ENCODE measurements at places on chromosomes 13 and 19.

- DNase-seq: no peak
Measured at GRCh38 chr19:14497228-14497921, 1.4 kb upstream of the GIPC1 start.

DNA sequence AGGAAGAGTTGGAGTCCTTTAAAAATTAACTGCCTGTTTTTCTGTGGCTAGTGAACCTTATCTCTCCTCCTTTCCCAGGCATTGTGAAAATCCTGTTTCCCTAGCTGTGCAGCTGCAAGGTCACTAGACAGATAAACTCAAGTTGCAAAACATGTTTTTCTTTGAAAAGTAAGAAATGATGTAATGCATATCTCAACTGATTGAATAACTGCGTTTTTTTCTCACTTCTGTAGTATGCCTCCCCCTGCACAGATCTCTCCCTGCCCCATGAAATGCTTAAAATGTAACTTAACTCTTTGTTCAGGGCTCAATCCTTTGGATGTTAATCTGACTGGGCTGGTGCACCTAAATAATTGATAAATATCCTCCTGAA is 27.7 kb upstream of the CYSLTR2 start:
- no peak for DNase-seq

DNA sequence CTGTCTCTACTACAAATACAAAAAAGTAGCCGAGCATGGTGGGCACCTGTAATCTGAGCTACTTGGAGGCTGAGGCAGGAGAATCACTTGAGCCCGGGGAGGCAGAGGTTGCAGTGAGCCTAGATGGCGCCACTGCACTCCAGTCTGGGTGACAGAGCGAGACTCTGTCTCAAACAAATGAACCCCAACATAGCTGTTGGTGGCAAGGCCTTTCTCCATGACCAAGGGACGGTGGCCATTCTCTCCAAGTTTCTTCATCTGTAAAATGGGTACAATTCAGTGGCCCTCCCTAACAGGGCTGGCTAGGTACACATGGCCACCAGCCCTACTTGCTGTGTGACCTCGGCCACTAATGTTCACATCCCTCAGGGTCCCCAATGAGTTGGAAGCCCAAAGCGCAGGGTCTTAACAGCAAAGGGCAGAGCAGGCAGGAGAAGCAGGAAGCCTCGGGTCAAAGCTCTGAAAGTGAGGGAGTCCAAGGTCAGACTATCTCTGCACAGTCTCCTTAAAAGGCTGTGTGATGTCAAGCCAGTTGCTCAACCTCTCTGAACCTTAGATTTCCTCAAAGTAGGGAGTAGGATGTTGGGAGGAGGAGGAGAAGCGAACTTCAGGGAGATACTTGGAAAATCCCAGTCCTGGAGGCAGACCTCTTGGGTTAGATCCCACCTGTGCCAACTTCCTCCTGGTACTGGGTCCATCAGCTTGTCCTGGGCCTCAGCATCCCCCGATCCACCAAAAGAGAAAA is 2.7 kb downstream of the JUND start:
- no peak for DNase-seq

DNA sequence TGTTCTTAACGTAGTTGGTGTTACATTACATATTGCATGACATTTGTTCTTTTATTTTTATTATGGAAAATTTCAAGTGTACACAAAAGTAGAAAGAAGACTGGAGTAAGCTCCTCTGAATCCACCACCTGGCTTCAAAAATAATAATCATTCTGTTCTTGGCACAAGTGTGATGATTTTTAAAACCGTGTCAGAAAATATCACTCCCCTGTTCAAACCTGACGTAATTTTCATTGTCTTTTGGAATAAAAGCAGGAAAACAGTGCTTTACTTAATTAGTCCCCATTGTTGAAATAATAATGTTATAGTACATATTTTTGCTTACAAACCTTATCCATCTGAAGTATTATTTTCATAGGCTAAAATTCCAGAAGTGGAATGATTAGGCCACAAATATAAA is 41.3 kb upstream of the SCEL start:
- DNase-seq: no peak

GRCh38 chr19:5058521-5059212 is 89.8 kb downstream of the KDM4B start:
- DNase-seq: no peak

DNA sequence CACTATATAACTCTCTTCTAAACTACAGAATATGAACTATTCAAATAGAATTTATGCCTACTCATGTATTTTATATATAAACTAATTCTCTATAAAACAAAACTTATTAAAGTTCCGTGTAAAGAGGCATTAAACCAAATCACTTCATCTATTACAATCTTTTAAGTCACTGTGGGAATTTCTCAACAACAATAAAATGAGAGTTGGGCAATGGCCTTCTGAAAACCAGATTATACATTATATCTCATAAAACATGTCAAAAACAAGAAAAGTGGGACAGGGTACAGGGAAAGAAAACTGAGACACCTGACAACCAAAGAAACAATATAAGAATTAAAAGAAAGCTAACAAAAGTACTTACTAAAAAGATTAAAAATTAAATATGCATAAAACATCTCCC is 145.2 kb downstream of the DIAPH3 start:
- no peak for DNase-seq

DNA sequence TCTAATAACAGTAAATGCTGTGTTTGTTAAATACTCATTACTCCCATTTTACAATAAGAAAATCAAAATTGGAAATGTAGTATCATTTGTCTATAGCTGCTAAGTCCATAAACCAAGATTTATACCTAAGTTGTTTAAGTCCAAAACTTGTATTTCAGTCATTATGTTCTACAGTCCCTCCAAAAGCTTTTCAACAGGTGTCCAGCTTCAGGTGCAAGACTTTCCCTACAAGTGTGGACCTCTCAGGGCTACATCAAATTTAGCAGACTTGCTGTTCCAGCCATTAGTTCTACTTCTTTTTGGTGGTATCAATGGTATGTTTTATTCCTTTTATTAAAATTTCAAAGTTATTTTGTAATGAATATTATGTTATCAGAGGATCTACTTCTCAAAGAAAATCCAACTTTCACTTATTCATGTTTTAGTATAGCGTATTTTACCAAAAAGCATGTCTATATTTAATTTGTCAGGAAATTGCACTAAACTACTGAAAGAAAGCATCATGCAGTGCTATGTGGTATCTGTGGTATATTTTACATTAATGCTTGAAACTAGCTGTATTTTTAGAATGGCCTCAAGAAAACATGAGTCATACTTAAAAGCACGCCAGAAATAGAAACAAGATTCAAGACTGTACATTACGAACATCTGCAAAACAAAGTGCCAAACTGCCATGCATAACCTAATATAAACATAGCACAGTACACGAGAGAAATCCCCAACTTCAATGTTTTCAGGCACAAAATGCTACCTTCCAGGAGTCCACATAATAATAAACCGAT is 44.5 kb downstream of the VWA8 start:
- no peak for DNase-seq

DNA sequence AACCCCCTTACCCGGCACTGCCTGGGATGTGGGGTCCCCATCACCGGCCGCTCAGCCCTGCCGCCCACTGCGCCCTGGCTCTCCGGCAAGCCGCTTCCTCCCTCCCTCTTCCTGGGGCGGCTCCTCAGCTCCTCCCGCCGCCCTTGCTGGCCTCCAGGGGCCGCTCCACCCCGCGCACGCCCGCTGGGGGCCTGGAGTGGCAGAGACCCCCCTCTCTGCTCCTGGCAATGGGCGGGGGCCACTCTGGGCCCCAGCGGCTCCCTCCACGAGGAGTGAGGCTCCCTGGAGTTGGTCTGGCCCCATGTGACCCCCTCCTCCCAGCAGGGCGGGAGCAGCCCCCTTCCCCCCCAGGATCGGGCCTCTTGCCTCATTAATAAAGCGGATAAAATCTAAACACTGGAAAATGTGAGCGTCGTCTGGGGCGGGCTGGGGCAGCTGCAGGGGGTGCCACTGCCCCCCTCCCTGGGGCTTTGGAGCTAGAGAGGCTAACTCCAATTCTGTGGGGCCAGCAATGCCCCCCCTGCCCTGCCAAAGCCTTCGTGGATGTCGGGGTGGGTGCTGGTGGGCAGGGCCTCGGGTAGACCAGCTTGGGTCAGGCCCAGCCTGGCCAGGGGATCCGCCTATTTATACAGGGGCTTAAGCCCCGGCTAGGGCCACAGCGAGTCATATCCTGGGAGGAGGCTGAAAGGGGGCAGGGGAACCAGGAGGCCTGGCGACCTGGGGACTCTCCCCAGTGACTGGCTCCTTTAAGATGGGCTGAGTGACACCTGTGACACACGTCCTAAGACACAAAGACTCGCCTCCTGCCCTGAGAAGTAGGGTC is at the start of gene PTGER1:
TSS of gene PTGER1 (minus strand) at position 104 of the 823 bp plus-strand sequence. CDS start 1,034 bp downstream, outside the sequence.
- no peak for DNase-seq

DNA sequence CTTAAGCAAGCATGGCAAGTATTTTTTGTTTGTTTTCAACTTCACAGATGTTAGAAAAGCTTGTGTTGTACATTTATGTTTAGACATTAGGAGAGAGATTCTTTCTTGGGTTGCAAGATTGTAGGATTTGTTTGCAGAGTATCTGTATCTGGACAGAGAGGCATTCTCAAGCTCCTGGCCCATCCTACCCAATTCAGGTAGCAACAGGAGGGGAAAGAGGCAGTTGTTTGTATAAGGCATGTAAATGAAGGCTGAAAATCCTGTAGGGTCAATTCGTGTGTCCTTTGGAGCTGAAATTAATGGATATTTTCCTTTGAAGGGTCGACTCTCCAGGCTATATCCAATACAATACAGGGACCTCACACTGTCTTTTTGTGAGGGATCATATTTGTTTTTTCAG is 147.3 kb downstream of the KCNRG start:
- DNase-seq: no peak

DNA sequence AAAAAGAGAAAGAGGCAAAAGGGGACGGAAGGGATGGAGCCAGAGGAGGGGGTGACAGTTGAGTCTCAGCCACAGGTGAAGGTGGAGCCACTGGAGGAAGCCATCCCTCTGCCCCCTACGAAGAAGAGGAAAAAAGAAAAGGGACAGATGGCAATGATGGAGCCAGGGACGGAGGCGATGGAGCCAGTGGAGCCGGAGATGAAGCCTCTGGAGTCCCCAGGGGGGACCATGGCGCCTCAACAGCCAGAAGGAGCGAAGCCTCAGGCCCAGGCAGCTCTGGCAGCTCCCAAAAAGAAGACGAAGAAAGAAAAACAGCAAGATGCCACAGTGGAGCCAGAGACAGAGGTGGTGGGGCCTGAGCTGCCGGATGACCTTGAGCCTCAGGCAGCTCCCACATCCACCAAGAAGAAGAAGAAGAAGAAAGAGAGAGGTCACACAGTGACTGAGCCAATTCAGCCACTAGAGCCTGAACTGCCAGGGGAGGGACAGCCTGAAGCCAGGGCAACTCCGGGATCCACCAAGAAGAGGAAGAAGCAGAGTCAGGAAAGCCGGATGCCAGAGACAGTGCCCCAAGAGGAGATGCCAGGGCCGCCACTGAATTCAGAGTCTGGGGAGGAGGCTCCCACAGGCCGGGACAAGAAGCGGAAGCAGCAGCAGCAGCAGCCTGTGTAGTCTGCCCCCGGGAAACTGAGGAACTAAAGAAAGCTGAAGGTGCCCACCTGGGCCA is 2.5 kb downstream of the POLR1G start:
- DNase-seq: no peak

GRCh38 chr19:33395561-33396550 is 22.3 kb downstream of the CEBPG start:
- DNase-seq: no peak

GRCh38 chr19:47124937-47125668 is 5.5 kb upstream of the SAE1 start:
- no peak for DNase-seq

GRCh38 chr13:86201477-86201876 is 402.3 kb upstream of the SLITRK6 start:
- DNase-seq: no peak

DNA sequence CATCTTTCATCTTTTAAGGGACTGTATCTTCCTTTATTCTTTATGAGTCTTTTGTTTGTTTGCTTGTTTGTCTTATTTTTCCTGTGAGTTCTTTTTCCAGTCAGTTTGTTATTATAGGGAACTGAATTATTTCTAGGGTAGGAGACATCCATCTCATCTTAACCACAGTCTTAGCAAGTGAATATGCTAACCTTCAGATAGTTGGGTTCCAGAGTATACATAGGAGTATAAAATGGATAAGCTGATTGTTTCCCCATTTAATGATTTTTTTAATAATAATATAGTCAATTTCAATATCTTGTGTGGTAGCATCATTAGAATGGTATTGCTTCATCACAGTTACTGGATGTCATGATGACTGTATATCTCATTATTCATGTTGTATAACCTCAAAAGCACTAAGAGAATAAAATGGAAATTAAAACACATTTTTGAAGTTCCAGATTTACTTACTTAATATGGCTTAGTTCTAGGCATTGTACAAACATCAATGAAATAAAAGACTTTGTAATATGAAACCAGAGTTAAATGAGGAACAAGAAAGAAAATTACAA is 33.0 kb downstream of the GPC6 start:
- no peak for DNase-seq

DNA sequence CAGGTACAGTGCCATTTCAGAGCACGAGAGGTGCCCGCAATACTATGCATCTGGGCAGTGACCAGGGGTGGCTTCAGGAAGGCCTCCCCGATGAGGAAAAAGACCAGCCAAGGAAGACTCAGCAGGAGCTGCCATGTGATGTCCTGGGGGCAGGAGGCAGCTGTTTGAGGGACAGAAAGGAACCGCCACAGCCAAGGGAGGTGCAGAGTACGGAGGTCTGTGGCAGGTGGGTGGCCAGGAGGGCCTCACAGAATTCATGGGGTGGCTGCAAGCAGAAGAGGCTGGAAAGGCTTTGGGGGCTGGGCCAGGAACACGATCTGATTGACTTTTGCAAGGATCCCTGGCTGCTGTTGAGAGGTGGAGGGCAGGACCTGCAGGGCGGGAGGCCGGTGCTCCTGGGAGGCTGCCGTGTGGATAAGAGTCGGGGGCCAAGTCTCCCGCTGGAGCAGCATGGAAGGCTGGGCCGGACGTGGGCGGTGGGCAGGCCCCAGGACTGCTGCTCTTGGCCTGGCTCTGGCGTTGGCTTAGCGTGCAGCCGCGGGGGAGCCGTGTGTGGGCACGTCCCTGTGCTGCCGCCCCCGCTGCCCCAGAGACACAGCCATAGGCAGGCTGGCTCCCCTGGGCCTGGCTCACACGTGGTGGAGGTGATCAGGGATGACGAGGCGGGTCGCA is 29.1 kb downstream of the CEBPA start:
- DNase-seq: no peak

DNA sequence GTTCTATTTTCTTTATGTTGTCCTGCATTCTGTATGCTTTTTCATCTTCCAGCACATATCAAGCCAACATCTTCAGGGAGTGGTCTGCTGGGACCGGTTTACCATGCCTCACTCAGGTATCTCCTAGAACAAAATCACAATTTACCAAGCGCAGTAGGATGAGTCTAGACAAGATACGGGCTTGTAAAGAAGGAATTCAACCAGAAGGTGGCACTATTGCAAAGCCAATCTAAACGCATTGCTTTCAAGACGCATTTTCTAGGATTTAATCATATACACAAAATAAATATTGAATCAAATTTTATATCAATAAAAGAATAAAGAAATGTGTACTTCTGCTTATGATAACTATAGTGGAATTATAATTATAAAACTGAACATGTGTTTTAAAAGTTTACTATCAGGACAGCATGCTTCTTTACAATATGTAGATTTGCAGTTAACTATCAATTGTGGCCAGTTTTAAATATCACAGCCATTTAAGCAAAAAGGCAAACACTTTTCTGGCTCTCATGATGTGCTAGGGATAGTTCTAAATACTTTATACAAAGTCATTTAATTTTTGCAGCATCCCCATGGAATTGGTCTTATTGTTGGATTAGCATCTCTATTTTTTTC is 16.1 kb upstream of the TPP2 start:
- no peak for DNase-seq

GRCh38 chr13:105921711-105922110 is 613.8 kb downstream of the EFNB2 start:
- no peak for DNase-seq

- no peak for DNase-seq
Measured at GRCh38 chr19:2774083-2774679, 8.9 kb downstream of the SGTA start.
